PC-3 (cell line): ENCODE measurements at places on chromosomes 3 and 15. TPM values are rescaled to one million over a fixed set of nuclear protein-coding genes. Genes with fewer than 3 reads are reported as not detected.
A peak's percentile ranks its signal among the peaks of the same experiment; 100 is the strongest.

DNA sequence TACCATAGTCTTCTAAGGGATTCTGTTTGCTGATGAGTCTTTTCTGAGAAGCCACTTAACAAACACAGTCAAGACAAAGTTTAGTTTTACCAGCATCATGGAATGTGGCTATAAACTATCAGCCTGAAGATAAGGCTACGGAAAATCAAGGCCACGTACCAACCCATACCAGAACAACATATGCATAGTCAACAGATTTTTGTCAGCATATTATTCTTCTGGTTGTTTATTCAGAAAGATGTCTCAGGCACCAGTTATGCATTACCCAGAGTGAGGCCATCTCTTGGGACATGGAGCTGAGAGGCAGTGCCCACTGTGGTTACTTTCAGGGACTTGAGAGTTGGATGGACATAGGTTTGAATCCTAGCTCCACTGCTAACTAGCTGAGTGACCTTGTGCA lies 60.4 kb downstream of the SOX2 start:
- peaks cover 42% of the 10 kb centered on the region for H3K27me3 ChIP-seq
- no peak overlapping the region for H3K27ac ChIP-seq
- no peaks in the 10 kb centered on the region for H3K4me1 ChIP-seq
- no peak for DNase-seq

The SCN11A gene
- not detected in 2 replicates for total RNA-seq

The LPP gene
- 20.4 and 21.3 TPM in 2 replicates for total RNA-seq

The ADGRG7 gene
- total RNA-seq, result not detected in 2 replicates

The CTDSPL gene
- total RNA-seq, result 6.1 and 11.7 TPM in 2 replicates

DNA sequence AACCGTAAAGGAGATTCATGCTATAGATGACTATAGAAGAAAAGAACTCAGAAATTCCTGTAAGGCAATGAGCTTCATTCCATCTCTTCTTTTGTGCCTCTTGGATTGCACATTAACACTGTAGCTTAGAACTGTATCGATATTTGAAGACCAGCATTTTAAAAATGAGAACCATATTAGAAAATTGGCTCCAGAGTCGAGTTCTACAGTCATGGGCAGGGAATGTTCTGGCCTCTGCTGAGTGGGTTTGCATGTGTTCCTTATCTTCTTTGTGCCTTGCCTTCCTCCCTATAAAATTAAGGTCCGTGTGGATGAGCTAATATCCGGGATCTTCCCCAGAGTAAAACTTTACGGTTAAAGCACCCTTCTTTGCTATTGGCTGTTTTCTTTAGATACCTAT lies 77.4 kb upstream of the PLCL2 start:
- no peak overlapping the region for H3K27ac ChIP-seq
- no peaks in the 10 kb centered on the region for H3K4me1 ChIP-seq
- H3K27me3 ChIP-seq, result no peaks in the 10 kb centered on the region
- H3K36me3 ChIP-seq, result no peaks in the 10 kb centered on the region

The ATP13A4 gene
- not detected in 2 replicates for total RNA-seq

- H3K27me3 ChIP-seq, result peaks cover 42% of the 10 kb centered on the region
- H3K4me3 ChIP-seq, result peak within 1 kb of the TSS; percentile 59
- no peak within 1 kb of the TSS for H3K27ac ChIP-seq
- DNase-seq, result peak; percentile 29
- 0 out of 2 replicates have a peak, but pooled peaks cover 5% of the 10 kb centered on the region for H3K4me1 ChIP-seq
- H3K36me3 ChIP-seq, result no peaks in the 10 kb centered on the region
These were observed at the start of gene DGKG for GRCh38 chr3:186361762-186362536. Gene DGKG, minus strand, starts transcription at chr3:186362234. Its CDS starts 41,775 bp downstream, at chr3:186320459.

DNA sequence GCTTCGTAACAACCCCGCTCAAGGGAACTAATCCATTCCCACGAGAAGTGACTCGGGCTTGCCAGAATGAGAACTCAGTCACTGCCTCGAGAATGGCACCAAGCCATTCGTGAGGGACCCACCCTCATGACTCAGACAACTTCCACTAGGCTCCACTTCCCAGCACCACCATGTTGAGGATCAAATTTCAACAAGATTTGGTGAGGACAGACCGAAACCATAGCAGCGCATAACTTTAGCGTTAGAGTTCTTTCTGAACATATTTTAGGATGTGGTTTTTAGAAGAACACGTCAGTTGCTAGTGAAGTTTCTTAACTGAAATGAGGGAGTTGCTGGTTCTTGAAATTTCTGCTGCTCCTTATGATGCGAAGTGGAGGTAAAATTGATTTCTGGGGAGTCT lies 13.5 kb downstream of the PTPRG start:
- H3K27me3 ChIP-seq, result no peaks in the 10 kb centered on the region
- no peak overlapping the region for H3K4me3 ChIP-seq

- peak overlapping the region; percentile 82 for H3K27ac ChIP-seq
- peaks cover 20% of the 10 kb centered on the region for H3K36me3 ChIP-seq
- peaks cover 23% of the 10 kb centered on the region for H3K4me1 ChIP-seq
- peak; percentile 19 for DNase-seq
- no peaks in the 10 kb centered on the region for H3K27me3 ChIP-seq
- H3K4me3 ChIP-seq, result no peak overlapping the region
These were observed 37.9 kb upstream of the MYH15 start for GRCh38 chr3:108548304-108548703.

- no peaks in the 10 kb centered on the region for H3K36me3 ChIP-seq
- no peak overlapping the region for H3K4me3 ChIP-seq
- no peaks in the 10 kb centered on the region for H3K27me3 ChIP-seq
- H3K27ac ChIP-seq, result no peak overlapping the region
- H3K4me1 ChIP-seq, result peaks cover 10% of the 10 kb centered on the region
These were observed 7.0 kb upstream of the CD276 start for GRCh38 chr15:73677146-73677607.

DNA sequence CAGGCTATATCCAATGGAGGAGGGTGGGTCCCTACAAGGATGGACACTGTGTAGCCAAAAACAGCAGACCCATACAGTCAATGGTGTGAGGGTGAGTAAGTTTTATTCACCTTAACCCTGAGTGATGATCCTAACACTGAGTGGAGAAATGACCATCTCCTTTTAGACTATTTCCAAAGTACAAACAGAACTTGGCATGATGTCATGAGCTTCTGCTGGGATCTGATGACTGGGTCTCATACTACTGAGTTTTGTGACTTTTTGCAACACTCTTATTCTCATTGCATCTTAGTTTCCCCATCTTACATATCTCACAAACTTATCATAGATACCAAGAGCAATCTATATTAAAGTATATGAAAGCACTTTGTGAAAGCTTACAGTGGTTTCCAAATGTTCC lies 330.3 kb upstream of the CFAP20DC start:
- no peak overlapping the region for H3K27ac ChIP-seq
- no peaks in the 10 kb centered on the region for H3K36me3 ChIP-seq
- no peak overlapping the region for H3K4me3 ChIP-seq
- DNase-seq, result no peak
- no peaks in the 10 kb centered on the region for H3K4me1 ChIP-seq

The RCCD1 gene
- total RNA-seq, result 9.2 and 11.7 TPM in 2 replicates

- H3K27me3 ChIP-seq, result no peaks in the 10 kb centered on the region
- no peak overlapping the region for H3K4me3 ChIP-seq
- 0 out of 2 replicates have a peak, but pooled peaks cover 3% of the 10 kb centered on the region for H3K4me1 ChIP-seq
These were observed 142.7 kb downstream of the THRB start for GRCh38 chr3:24351779-24352469.

DNA sequence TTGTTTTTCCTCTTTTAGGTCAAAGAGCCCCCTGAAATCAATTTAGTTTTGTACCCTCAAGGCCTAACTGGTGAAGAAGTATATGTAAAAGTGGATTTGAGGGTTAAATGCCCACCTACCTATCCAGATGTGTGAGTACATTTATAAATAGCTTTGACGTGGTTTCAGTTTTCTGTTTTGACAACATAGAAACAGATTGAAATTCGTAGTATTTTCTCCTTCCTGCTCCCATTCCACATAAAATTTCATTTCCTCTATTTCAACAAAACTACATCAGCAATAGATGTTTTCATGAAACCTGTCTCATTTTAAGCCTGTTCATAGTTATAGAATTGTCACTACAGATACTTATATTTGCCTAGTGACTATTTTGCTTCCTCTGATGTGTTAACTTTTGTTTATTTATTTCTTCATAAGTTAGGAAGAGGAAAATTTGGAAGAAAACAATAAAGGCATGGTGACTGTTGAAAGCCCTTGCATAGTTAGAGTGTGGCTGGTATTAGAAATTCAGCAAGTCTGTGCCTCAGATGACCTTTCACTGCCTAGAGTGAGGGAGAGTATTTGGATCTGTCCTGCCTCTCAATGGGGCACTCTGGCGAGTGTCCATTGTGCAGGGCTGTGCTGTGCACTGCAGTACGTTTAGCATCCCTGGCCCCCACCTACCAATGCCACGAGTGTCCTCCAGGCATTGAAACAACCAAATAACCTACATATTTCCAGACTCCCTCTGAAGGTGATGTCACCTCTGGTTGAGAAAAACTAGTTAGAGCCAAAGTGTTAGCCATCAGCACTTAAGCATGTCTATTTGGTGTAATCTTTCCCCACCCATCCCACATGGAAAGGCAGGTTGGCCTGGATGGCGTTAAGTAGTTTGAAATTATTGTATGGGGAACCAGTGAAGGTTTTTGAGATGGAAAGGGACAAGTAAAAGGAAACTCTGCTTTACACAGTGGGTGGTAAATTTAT lies 5.9 kb downstream of the EIF2AK4 start:
- H3K4me3 ChIP-seq, result no peak overlapping the region
- H3K36me3 ChIP-seq, result peaks cover 50% of the 10 kb centered on the region
- no peaks in the 10 kb centered on the region for H3K27me3 ChIP-seq
- H3K4me1 ChIP-seq, result peaks cover 47% of the 10 kb centered on the region
- H3K27ac ChIP-seq, result no peak overlapping the region

The ISY1 gene
- total RNA-seq, result 17.1 and 18.1 TPM in 2 replicates

The NOX5 gene
- total RNA-seq, result 237 and 339 TPM in 2 replicates

GRCh38 chr3:171108066-171108465 lies 81.5 kb upstream of the SLC2A2 start:
- H3K4me3 ChIP-seq, result no peak overlapping the region
- no peaks in the 10 kb centered on the region for H3K27me3 ChIP-seq
- peak; percentile 94 for DNase-seq
- H3K36me3 ChIP-seq, result no peaks in the 10 kb centered on the region
- H3K27ac ChIP-seq, result peak overlapping the region; percentile 28
- H3K4me1 ChIP-seq, result peaks cover 20% of the 10 kb centered on the region

- H3K36me3 ChIP-seq, result no peaks in the 10 kb centered on the region
- no peak for DNase-seq
- H3K27ac ChIP-seq, result no peak overlapping the region
- no peak overlapping the region for H3K4me3 ChIP-seq
These were observed 30.2 kb upstream of the FURIN start for GRCh38 chr15:90838139-90838538.

DNA sequence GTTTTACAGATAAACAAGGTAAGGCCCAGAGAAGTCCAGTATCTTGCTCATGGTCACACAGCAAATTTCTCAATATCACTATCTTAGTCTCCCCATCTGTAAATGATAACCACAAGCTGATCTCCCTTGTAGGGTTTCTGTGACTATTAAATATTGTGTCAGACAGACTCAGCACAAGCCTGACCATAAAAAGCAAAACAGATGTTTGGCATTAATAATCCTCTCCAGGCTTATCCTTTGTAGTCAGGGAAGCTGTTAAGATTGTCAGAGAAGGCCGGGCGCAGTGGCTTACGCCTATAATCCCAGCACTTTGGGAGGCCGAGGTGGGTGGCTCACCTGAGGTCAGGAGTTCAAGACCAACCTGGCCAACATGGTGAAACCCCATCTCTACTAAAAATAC lies 173.2 kb upstream of the PRICKLE2 start:
- no peaks in the 10 kb centered on the region for H3K36me3 ChIP-seq
- no peak overlapping the region for H3K27ac ChIP-seq
- H3K4me1 ChIP-seq, result no peaks in the 10 kb centered on the region

The NAALADL2 gene
- total RNA-seq, result 1.7 and 1.9 TPM in 2 replicates

DNA sequence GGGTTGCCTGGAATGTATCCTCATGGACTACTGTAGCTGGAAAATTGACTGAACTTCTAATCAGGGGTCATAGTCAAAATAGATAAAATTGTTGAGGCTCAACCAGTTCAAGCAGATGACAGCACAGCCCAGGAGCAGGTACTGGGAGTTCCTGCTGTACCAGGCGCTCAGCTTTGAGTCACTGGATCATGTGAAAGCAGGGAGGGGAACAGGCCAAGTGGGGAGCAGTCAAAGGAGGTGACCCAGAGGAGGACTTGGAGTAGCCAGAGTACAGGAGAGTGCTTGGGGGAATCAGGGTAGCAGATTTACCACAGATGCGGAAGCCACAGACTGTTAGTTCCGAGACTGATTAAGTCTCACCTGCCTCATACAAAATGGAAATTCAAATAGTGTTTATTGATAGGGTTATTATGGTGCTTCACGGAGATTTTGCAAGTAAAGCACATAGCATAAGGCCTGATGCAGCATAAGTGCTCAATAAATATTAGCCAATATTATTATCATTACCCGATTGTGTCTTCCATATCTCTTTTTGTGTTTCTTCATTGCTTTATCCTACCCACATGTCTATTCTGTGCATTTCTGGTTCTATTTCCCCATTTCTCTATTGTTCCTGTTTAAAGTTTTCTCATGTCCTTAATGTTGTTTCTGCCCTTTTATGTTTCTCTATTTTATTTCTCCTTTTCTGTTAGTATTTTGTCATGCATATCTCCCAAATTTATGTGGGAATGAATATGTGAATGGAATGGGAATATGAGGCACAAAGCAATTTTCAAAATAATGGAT lies 369.2 kb upstream of the MCTP2 start:
- no peaks in the 10 kb centered on the region for H3K36me3 ChIP-seq
- no peaks in the 10 kb centered on the region for H3K4me1 ChIP-seq
- no peak overlapping the region for H3K27ac ChIP-seq
- no peak overlapping the region for H3K4me3 ChIP-seq
- no peak for DNase-seq
- peaks cover 18% of the 10 kb centered on the region for H3K27me3 ChIP-seq

The SPTBN5 gene
- total RNA-seq, result 0.84 and 0.98 TPM in 2 replicates

DNA sequence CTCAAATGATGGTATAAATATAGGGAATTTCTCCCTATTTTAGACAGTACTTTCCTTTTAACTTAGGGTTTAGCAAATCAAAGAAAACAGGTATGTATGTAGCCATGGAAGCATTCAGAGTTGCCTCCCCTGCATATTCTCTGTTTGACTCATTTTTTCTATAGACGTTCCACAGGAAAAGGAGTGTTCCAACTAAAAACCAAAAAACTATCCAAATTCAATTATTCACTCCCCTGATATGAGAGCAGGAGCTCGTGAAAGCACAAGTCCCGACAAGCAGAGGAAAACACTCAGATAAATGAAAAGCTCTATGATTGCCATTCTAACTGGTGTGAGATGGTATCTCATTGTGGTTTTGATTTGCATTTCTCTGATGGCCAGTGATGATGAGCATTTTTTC lies 119.5 kb downstream of the FRMD5 start:
- H3K27ac ChIP-seq, result no peak overlapping the region
- H3K4me1 ChIP-seq, result peaks cover 11% of the 10 kb centered on the region
- DNase-seq, result peak; percentile 66

GRCh38 chr15:77846360-77846759 lies 213.6 kb upstream of the LINGO1 start:
- no peak for DNase-seq
- H3K36me3 ChIP-seq, result no peaks in the 10 kb centered on the region
- no peak overlapping the region for H3K27ac ChIP-seq
- H3K27me3 ChIP-seq, result peaks cover 39% of the 10 kb centered on the region

The LRRC2 gene
- total RNA-seq, result 0.26 and 0.35 TPM in 2 replicates

The RETNLB gene
- not detected in 2 replicates for total RNA-seq

DNA sequence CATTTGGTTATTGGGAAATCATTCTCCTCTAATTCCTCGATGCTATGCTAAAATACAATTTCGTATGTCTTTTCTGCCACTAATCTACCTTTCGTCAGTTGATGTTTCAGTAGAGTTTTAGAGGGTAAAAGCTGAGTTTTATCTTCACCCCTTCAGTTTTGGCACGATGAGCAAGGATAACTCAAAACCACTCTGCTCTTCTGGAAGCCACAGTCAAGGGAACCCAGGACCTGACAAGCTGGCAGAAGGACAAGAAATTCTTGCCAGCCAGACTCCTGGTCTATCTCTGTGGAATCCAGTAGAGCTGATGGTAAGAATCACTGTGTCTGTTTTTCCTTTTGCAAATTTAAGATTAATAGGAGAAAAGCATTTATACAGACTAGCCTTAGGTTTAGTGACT lies 414.4 kb upstream of the LRRC3B start:
- no peak for DNase-seq
- no peaks in the 10 kb centered on the region for H3K36me3 ChIP-seq
- H3K4me1 ChIP-seq, result no peaks in the 10 kb centered on the region
- no peak overlapping the region for H3K27ac ChIP-seq
